Small intestine (tissue), 16 donors: ENCODE measurements at places on chromosomes 12 and 14.

DNA sequence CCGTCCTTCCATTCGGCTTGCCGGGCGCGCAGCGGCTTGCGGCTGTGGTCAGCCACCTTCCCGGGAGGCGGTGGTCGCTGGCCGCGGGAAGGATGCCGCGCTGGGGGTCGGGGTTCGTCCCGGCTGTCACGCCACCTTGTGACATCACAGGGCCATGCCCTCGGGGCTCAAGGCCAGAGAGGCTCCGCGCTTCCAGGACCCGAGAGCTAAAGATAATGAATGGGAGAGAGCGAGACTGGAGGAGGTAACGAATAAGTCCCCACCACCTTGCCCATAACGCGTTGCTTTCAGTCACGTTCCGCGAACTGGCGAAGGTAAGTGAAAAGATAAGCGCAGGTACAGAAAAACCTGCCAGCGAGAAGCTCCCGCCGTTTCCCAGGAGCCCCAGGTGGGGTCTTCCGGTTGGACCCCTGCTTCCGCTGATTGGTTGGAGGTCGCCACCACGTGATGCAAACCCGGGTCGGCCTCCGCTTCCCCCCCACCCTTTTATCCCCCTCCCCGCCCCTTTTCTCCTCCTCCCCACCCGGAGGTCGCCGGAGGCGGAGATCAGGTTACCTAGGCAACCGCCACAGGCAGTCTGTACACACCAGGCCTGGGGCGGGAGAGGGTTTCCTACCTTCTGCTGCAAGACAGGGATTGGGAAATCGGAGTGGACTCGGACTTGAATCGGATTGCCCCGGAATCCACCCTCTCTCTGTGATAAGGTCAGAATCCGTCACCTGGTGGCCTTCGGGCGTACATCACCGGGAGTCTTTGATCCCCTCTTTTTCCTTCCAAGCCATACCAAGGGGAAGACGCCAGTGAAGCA is at the start of gene LRRC9:
LRRC9 (plus strand) TSS at position 575 of the 808 bp plus-strand sequence.
- peak; percentile 27 for DNase-seq

DNA sequence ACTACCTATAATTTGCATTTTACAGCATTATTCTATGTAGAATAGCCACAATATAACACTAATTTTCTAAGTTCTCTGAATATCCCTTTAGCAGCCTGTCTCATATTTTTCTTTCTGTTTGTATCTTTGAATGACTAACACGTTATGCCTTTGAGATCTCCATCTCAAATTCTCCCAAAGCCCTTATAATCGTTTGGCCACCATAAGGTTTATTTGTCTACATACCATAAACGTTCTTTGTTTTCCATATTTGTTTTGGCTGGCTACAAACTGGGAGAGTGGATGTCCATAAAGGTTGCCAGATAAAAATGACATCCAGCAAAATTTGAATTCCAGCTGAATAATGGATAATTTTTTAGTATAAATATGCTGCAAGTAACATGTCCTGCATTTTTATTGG is 203.7 kb downstream of the STXBP6 start:
- DNase-seq = no peak

DNA sequence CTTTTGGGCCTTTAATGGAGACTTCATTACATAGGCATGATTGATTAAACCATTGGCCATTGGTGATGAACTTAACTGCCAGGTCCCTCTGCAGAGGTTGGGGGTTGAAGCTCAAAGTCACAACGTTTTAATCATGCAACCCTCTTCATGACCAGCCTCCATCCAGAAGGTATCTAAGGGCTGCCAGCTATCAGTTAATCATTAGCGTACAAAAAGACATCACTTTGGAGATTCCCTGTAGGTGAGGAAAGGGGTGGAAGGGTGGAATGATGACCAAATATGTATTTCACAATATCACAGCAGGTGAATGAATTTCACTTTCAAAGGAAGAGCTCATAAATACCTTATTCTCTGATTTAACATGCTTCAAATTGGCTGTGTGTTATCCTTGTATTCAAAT is 92.0 kb downstream of the MIPOL1 start:
- DNase-seq = no peak

GRCh38 chr14:74735125-74735524 is 22.2 kb downstream of the FCF1 start:
- peak; percentile 54 for DNase-seq

- DNase-seq = no peak
These were observed 124.8 kb downstream of the TMTC3 start for GRCh38 chr12:88266806-88267360.

DNA sequence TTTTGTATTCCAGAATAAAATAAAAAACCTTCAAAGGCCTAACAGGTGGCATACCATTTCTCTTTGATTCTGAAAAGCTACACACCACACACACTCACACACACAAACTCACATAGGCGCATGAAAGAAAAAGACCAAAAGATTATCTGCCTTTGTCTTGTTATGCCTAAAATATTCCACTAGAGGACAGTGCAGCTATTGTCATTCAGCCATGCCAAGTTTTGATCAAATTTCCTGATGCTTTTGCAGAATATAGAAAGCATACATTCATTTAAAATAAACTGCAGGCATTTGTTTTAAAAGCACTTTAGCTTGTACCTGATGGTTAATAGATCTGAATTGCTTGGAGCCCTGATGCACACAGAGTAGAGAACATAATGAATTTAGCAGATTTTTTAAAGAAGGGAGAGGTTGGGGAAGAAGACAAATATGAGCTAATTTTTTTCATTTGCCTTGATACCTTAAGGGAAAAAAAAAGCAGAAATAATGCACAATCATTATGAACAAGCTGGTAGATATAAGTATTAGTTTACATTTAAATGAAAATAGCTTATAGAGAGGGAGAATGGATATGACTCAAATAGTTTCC is 1766.9 kb upstream of the SEL1L start:
- DNase-seq = peak; percentile 19

DNA sequence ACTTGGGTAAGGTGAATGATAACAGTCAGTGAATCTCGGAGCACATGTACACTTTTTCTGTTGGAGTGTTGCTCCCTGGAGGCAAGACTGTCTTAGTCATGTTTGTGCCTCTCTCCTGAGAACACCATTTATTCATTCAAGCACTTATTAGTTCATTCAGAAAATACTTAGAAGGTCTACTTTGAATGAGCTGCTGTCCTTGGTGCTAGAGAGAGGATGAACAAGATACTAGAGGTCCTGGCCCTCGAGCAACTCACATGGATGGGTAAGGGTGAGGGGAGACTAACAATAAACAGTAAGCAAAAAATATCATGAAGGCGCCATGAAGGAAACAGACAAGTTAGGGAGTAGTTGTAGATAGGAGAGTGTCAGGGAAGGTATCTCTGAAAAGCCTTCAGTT is 17.1 kb upstream of the SAMD4A start:
- DNase-seq = no peak
